Right hindlimb (tissue), 1 donor: ENCODE measurements at places on chromosomes 7 and 10.

GRCh38 chr7:90766814-90767564 is 170.9 kb downstream of the CDK14 start:
- DNase-seq: peak; percentile 74

GRCh38 chr10:57053530-57053929 is 692.5 kb upstream of the ZWINT start:
- DNase-seq: no peak

- DNase-seq: no peak
These were observed 29.6 kb upstream of the TMEM213 start for GRCh38 chr7:138768241-138768640.

GRCh38 chr10:31921031-31921430 is 7.6 kb downstream of the ARHGAP12 start:
- DNase-seq: no peak

GRCh38 chr10:79932841-79933379 is 16.0 kb downstream of the SFTPD start:
- no peak for DNase-seq

DNA sequence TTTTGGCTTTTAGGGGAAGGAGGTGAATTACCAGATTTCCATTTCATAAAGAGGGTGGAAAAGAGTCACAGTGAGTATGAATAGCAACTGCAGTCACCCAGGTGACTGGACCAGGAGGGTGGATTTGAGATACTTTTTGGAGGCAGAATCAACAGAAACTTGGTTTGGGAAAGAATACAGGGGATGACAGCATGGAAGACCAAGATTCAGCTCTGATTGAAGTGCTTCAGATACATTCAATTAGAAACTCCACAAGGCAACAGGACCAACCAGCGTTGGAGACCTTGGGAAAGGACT is 83.0 kb downstream of the SGMS1 start:
- no peak for DNase-seq

DNA sequence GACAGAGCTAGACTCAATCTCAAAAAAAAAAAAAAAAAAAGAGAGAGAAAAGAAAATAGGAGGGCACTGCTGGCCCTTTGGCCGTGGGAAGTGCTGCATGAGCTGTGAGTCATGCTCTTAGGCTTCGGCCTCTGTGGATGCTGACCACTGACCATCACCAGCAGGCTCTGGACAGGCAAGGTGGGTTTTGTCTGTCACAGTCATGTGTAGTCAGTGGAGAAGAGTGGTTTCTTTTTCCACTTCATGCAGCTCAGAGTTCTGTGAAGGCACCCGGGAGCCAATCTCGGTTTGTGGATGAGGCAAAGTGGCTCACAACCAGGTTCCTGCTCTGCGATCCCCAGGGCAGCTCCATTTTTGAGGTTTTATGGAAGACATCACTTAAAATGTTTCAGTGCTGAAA is 58.1 kb downstream of the PRTFDC1 start:
- peak; percentile 28 for DNase-seq

- DNase-seq: no peak
These were observed 1.8 kb downstream of the SLK start for GRCh38 chr10:103968441-103969391.

- peak; percentile 46 for DNase-seq
These were observed 1.0 kb upstream of the ZNF800 start for GRCh38 chr7:127393368-127394058.

- no peak for DNase-seq
These were observed 255.8 kb upstream of the CNTNAP2 start for GRCh38 chr7:145860809-145861208.

- DNase-seq: no peak
These were observed 171.0 kb upstream of the SHH start for GRCh38 chr7:155983176-155983815.

GRCh38 chr10:101906586-101907183 is 63.1 kb upstream of the KCNIP2 start:
- DNase-seq: no peak

GRCh38 chr10:5566614-5567013 is 41.9 kb downstream of the CALML3 start:
- no peak for DNase-seq

- DNase-seq: no peak
These were observed 777.5 kb upstream of the LRRTM3 start for GRCh38 chr10:66148312-66148711.

- DNase-seq: no peak
These were observed 525.8 kb downstream of the KIF20B start for GRCh38 chr10:90227217-90227656.

DNA sequence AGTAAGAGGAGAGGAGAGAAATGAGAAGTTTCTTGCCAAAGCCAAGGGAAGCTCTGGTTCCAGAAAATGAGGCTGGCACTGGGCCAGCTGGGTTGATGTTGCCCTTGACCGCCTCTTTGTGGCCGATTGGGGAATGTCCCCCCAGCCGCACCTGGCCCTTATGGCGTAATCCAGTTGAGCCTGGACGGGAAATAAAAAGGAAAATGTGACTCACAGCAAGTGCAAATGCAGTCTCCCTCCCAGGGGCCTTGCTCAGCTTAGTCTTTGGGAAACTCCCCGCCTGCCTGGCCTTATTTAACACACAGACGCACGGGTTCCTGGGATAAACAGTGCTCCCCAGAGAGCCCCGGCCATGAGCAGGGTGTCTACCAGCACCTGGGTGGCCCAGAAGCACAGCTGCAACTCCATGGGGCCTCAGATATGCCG is 174.8 kb downstream of the KIAA1217 start:
- peak; percentile 94 for DNase-seq

- DNase-seq: no peak
These were observed 33.2 kb downstream of the BLVRA start for GRCh38 chr7:43791665-43792064.

DNA sequence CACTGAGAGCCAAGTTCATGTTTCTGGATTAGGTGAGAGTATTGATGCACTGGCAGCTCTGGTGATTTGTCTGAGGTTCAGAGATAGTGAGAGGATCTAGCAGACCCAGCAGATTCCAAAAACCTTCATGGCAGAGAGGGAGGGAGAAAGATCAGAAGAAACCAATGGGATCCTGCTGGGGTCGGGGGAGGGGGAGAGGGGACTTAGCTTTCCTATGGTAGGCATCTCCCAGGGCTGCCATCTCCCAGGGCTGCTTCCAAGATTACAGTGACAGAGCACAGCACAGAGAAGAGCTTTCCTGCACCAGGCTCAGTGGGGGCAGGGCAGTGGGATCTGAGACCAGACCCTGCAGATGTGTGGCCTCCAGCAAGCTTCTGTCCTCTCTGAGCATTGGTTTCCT is 76.8 kb upstream of the GDF10 start:
- DNase-seq: no peak

- DNase-seq: no peak
These were observed 361.0 kb upstream of the FZD8 start for GRCh38 chr10:36003031-36003600.

DNA sequence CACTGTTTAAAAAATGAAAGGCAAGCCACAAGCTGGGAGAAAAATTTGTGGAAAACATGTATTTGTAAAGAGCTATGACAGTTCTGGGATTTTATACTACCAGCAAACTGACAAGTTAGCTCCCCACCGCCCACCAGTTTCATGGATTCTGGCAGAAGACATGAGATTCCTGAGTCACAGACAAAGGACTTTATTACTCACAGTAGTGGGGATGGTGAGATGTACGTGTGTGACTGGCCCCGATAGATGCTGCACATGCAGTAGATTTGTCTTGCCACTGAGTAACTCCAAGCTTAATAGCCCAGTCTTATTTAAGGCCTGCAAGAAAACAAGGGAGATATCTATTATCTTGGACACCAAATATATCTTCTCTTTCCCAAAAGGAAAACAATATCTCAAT is 281.7 kb downstream of the AHR start:
- DNase-seq: no peak

GRCh38 chr10:13079776-13080050 is 20.2 kb upstream of the OPTN start:
- no peak for DNase-seq

- no peak for DNase-seq
These were observed 34.6 kb downstream of the AGK start for GRCh38 chr7:141585592-141586510.

DNA sequence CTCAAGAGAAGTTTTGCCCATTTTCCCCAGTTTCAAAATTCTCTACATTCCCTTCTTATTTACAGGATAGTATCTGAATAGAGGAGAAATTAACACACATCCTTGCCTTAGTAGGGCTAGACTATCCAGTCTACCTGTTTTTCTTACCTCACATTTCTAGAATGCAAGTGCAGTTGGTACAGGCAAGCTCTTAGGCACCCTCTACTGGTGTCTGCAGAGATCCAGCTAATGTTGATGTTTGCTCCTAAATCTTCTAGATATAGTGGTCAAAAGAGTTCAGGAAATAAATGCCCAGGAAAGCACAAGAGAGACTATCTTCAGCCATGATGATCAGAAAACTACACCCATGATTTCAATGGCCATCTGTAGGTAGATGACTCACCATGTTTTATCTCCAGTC is 205.3 kb downstream of the HTR7 start:
- DNase-seq: no peak

DNA sequence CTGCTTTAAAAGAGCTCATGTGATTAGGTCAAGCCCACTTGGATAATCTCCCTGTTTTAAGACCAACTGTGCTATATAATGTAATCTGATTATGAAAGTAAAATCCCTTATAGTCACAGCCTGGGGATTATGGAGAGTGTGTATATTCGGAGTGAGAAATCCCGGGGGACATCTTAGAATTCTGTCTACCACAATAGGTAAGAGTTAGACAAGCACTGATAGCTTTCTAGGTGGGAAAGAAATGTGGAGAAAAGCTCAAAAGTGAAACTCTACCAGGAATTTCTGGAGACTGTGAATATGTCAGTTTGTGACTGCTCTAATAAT is 2.9 kb upstream of the VCL start:
- no peak for DNase-seq

- DNase-seq: no peak
These were observed 162.9 kb downstream of the FANK1 start for GRCh38 chr10:126059076-126059826.

DNA sequence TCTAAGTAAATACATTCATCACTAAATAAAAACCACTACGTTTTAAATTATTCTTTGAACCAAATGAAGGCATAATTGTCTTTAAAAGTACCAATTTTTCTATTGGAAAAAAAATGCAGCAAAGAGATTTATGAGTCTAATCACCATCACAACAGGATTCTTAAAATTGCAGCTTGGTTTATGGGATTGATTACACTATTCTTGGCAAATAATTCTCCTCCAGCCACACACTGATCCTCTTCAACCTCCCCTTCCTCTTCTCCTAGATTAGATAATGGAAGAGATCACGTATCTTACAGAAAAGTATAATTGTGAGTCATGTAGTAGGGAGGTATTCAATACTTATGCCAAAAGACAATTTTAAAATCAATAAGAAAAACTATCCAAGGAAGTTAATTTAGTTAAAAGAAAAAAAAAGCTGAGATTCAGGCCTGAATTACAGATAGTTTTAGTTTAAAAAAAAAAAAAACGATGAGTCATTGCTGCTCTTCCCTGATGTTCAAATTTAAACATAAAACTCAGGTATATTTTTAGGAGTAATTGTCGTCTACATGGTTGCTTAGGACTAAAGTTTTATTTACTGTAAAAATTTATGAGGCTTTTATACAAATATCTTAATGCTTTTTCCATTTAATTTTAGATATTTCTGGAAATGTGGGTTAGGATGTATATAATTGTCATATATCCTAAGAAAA is 133.7 kb upstream of the CDK1 start:
- no peak for DNase-seq

DNA sequence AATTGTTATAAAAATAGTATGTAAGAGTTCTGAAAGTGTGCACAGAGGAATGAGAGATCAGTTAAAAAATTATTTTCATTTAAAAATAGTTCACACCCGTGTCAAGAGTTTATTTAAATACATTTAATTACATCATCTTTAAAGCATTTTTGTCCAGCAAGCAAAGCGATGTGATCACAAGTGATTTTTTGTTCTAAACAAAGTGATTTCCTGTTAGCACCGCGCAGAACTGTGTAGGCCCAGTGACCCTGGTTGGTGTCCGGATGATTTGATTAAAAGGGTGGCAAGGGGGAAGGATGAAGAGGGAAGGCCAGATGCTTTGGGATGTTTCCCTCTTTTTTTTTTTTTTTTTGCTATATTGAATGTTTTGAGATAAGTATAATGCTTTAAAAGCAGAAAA is 227.8 kb upstream of the PITRM1 start:
- no peak for DNase-seq

GRCh38 chr7:55508221-55509011 is 63.9 kb downstream of the VOPP1 start:
- DNase-seq: no peak

DNA sequence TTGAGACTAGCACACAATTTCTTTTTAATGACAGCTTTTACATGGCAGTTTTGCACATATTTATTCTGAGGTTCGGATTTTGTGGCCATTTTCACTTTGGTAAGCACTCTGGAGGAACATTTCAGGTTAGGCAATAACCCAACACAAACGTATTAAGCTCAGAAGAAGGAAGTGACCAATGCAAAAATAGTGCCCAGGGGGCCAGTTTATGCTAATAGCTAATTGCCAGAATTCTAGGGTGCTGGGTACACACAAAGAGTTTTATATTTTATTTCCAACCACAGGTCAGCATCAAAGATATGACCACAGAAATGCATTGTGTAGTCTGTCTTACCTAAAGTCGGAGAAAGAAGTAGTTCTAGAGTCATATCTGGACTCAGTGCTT is 8.4 kb upstream of the AGR2 start:
- DNase-seq: no peak

- DNase-seq: peak; percentile 86
These were observed 1.7 kb downstream of the SFXN3 start for GRCh38 chr10:101032637-101033224.

GRCh38 chr10:132109341-132110110 is 43.8 kb downstream of the JAKMIP3 start:
- DNase-seq: peak; percentile 78

GRCh38 chr7:33494474-33494873 is 365.1 kb downstream of the BBS9 start:
- DNase-seq: no peak

DNA sequence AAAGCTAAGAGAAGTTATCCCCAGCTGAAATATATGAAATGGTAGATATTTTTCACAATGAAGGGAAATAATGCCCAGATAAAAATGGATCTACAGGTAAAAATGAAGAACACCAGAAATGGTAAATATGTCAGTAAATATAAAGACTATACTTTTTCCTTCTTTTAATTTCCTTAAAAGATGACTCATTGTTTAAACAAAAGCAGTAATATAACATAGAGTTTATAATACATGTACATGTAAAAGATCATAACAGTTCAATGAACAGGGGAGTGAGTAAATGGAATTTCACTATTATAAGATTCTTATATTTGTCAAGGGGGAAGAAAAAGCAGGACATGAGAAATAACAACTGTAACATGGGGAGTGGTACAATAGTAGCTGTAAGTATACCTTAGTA is 7.4 kb downstream of the POT1 start:
- DNase-seq: no peak

GRCh38 chr7:65796205-65796604 is 76.7 kb upstream of the VKORC1L1 start:
- no peak for DNase-seq

GRCh38 chr10:74822101-74822500 is 4.3 kb upstream of the KAT6B start:
- DNase-seq: no peak

DNA sequence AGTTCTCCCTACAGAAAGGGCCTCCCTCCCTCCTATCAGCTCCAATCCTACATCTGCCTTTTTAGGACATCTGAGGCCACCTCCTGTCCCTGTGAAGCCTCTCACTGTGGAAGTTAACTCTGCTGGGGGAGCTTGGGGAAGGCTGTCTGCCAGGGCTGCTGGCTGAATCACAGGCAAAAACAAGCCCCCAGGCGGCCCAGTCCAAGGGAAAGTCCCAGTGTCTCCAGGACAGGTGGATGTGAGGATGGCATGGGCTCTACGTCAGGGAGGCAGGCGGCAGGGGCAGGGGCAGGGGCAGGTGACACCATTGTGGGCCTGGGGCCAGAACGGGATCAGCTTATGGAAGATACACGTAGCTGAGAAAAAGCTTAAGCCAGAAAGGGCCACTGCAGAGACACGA is 240.2 kb downstream of the MAD1L1 start:
- no peak for DNase-seq
